ENCODE measurements at places on chromosomes 1 and 21.

GRCh38 chr1:185652348-185652747, 81.8 kb upstream of the HMCN1 start:
- no peak for DNase-seq

GRCh38 chr1:177897281-177897997, 72.4 kb downstream of the SEC16B start:
- no peak for DNase-seq

DNA sequence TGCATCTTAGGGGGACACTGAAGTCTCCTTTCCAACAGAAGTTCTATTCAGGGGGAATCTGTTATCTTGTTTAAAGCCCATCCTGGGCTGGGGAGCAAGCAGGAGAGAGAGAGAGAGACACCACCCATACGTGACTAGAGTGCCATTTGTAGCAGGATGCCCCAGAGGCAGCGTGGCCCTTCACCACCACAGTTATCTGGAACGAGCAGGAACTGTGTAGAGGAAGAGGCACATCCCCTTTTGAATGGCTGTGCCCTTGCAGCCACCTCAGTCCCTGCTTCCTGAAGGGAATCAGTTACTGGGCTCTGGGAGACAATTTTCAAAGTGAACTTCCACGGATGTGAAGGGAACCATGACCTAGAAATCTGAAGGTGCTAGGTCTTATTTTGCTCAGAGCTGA, 19.4 kb upstream of the LAMTOR5 start:
- no peak for DNase-seq

DNA sequence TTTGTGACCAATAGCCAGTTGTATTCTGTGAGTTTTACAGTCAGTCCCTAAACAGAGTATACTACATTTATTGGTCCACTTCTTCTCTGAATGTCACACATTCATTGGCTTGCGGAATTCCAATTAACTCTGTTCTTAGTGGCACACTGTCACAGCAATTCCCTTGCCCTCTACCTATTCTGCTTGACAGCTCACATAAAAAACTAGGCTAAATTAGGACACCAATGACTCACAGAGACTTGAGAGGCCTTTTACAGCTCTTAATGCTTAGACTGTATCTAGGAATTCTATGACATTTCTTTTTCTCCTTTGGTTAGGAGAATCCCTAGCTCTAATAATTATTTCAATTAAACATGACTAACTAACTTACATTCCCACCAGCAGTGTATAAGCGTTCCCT, 104.1 kb downstream of the NEGR1 start:
- peak; percentile 63 for DNase-seq

GRCh38 chr1:10245674-10246073, 35.3 kb downstream of the KIF1B start:
- no peak for DNase-seq

GRCh38 chr21:33051925-33052324, 18.0 kb upstream of the OLIG1 start:
- no peak for DNase-seq

- DNase-seq = no peak
These were observed 22.8 kb downstream of the C2CD2 start for GRCh38 chr21:41931041-41931451.

- peak; percentile 27 for DNase-seq
These were observed 31.1 kb downstream of the EEIG2 start for GRCh38 chr1:108590957-108591356.

DNA sequence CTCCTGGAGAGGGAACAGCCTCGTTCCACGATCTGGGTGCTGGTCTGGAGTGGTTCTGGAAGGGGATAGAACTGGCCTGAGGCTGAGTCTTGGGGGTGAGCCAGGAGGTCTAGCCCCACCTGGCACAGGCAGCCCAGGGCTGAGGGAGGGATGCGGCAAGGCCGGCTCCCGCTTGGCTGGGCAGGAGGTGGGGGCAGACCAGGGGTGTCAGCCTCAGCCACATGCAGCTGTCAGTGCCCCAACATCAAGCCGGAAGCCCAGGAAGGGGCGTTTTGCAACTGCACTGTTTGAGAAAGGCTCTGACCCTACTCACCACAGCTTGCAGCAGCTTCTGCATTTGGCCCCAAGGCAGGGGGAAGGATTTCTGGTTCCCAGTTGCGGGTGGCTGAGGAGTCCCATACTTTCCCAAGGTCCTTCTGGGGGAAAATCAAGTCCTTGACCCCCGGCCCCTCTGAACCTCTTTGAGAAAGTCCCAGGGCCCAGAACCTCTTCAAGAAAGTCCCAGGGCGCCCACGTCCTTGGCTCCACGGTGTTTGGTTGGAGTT, 2.0 kb downstream of the EFHD2 start:
- DNase-seq = no peak

DNA sequence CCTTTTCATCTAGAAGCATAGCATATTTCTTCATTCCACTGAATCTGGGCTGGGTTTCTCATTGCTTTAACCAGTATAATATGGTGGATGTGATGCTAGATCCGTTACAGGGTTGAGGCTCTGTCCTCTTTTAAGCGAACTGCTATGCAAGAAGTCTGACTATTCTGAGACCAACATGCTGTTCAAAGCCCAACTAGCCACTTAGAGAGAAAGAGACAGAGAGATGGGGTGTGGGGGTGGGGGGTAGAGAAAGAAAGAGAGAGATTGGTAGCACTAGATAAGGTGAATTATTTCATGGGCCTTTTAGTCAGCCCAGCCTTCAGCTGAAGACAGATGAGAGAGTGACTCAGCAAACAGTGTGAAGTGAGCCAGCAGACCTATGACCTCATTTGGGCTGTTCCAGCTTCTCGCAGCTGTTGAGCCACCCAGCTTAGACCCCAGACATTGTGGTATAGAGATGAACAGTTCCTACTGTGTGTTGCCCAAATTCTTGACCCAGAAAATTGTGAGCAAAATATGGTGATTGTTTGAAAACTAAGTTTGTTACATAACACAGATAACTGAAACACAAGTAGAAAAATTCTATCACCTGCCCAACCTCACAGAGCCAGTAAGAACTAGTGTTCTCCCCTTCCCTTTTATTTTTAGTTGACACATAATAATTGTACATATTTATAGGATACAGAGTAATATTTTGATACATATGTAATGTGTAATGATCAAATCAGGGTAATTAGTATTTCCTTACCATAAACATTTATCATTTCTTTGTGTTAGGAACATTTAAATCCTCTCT, 40.7 kb upstream of the PRKACB start:
- DNase-seq = peak; percentile 52

- DNase-seq = no peak
These were observed 59.0 kb upstream of the ATP2B4 start for GRCh38 chr1:203567596-203567995.

- DNase-seq = no peak
These were observed 122.0 kb downstream of the GLIS1 start for GRCh38 chr1:53616927-53617326.

DNA sequence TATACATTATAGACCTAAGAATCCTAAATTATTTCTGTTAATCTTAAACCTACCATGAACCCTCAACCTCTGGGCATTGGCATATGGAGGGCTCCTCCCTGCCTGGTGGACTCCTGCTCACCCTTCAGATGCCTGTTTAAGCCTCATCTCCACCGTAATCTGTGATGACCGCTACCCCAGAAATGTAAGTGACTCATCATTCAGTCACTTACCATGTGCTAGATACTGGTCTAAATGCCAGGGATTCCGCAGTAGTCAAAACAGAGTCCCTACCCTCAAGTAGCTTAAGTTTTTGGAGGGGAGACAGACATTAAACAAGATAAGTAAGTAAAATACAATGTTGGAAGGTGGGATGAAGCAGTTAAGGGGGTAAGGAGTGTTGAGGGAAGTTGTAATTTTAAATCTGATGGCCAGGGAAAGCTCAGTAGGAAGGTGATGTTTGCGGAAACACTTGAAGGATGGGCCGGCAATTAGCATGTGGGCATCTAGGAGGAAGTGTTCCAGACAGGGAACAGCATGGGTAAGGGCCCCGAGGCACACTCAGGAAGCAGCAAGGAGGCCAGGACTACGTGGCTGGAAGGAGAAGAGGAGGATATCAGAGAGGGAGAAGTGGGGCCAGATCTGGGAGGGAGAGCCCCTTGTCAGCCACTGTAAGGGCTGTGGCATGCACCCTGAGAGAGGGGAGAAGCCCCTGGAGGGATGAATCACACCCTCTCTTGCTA, 141.7 kb upstream of the HOOK1 start:
- peak; percentile 32 for DNase-seq

GRCh38 chr1:109104364-109105151, 9.4 kb upstream of the ELAPOR1 start:
- DNase-seq = no peak

DNA sequence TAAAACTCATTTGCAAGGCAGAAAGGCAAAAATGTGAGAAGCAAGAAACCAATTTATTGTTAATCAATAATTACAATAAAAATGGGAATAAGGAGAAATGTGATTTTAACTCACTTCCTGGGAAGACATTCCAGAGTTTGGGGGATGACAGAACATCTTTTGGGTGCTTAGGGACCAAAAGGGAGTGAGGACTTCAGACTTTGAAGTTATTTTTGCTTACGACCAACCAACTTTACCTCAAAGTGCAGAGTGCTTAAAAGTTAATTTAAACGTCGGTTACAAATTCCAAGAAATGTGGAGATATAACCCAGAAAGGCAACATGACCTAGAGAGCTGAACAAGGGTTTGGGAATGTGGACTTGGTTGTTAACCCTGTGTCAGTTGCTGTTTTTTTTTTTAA, 234.5 kb upstream of the C1orf105 start:
- DNase-seq = no peak

DNA sequence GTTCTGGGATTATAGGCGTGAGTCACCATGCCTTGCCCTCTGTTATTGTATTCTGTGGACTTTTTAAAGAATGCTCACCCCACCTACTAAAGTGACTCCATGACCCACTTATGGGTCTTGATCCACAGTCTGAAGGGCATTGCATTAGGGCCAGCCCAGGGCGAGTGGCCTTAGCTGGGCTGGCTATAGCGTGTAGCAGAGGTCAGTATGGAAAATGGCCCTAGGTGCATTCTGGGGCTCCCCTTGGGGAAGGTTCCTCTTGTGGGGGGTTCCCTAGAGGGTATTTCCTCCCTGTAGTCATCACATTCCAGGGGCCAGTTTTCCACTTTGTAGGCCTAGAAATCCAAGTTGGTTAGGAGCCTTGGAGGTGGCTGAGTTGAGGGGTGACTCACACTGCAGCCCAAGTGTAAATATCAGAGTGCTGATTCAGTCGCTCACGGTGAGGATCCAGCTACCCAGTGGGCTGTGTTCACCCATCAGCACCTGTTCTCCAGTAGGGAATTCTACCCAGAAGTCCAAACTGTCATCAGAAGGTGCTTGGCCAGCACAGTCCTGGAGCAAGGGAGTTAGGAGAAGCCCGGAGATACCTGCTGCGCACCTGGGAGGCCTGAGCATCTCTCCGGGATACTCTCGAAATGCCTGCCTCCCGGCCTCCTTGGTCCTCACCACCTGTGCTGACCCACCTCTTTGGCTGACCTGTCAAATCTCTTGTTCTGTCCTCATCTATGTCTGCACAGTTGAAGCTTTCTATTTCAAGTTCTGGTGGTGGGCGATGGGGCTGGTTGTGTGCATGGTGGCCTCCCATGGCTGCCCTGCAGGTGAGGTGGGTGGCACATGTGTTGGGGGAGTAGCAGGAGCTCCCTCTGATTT, 52.2 kb downstream of the NENF start:
- DNase-seq = peak; percentile 94

GRCh38 chr1:51299185-51299885, 31.0 kb downstream of the TTC39A start:
- DNase-seq = no peak

DNA sequence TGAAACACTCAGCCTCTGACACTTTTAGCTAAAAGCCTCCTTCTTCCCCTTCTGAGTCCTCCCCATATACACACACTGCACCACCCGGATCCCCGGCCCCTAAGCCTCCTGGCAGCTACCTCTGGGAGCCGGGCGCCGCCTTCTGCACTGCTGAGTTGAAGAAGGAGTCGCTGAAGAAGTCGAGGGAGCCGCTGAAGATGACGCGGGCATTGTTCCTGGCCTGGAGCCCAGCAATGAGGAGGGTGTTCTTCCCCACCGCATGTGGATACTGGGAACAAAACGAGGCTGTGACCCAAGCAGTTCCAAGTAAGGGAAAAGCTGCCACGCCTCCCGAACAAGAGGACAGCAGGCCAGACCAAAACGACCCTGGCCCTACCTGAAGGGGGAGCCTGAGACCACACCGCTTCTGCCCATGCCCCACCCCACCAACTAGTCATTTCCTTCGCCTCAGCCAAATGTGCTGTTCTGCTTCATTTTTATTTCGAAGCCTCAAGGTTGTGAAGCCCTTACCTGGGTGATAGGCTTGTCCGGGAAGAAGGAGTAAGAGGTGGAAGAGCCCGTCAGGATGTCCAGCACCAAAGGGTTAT, 7.0 kb downstream of the DDOST start:
- no peak for DNase-seq

- DNase-seq = no peak
These were observed at the start of gene DIO1 for GRCh38 chr1:53893999-53894636. Gene DIO1 (plus strand): TSS chr1:53894187. CDS start chr1:53894211, 24 bp downstream.

GRCh38 chr1:54284781-54285529, 85.0 kb downstream of the MRPL37 start:
- DNase-seq = no peak

DNA sequence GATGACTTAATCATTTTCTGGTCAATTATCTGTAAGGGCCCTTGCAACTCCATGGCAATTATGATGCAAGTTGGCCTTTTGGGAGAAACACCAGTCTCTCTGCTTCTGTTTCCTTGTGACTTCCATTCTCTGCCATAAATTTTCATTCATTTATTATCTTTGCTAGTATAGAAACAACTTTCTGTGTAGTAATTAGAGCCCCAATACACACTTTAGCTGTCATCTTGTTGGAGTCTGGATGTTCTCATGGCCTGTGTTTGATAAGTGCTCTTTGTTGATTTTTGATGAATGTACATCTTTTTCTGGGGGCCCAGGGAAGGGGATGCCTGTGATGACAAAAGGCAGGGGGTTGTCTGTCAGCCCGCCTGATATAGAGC, 22.4 kb downstream of the PROX1 start:
- DNase-seq = no peak

GRCh38 chr1:7284839-7285435, 486.2 kb upstream of the VAMP3 start:
- no peak for DNase-seq

DNA sequence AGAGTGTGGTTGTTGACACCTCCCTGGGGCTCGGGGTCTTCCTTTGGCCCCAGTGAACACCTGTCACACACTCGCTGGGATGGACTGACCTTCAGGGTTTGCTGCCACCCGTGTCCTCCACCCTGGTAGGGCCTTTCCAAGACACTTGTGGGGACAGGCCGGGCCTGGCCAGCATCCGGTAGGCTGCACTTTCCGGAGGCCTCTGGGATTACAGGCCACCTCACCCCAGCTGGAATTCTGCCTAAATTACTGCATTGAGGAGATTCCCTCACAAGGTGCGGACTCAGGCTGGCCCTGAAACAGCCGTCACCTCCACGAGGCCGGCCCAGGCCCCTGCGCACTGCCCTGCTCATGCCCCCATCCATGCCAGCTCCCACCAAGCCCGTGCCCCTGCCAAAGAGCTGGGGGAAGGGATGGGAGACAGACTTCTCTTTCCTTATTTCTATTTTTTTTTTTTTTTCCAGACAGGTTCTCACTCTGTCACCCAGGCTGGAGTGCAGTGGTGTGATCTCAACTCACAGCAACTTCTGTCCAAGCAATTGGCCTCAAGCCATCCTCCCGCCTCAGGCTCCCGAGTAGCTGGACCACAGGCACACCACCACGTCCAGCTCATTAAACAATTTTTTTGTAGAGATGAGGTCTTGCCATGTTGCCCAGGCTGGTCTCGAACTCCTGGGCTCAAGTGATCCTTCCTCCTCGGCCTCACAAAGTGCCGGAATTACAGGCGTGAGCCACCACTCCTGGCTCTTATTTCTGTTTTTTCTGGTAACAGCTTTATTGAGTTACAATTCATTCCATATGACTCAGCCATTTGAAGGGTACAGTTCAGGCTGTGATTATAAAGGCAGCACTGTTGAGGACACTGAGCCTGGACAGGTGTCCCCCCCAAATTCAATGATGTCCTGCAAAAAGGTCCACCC, 11.3 kb downstream of the CSTB start:
- DNase-seq = no peak
